ENCODE measurements at places on chromosomes 6 and 20.

DNA sequence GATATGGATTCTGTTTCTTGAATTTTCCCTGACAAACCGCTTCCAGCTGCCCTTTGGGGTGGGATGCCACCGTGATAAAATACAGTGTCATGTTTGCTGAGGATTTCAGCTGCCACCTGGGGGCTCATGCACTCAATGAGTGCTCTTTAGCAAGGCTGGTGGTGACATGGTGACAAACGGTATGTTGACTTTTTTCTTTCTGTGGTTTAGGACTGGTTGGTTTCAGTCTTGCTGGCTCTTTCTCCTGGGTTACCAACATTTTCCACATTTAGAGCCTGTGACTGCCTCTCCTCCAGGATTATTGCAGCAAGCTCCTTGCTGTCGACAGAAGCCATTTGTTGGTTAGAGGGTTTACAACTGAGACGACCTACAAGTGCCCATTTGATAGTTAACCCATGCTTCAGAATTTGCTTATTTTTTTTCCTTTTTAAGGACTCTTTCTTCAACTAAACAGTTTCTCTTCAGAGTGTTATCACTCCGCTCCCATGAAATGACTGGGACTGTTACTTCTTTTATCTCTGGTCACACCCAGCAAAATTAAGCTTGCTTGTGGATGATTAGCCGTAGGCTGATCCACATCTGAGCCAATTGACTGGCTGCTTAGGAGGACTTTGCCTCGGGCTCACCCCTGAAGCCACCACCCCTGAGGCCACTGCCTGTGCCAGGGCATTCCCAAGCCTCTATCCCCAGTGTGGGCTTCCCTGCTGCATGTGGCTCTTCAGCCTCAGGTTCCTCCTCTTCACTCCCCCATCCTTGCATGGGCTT is 48.4 kb upstream of the CDYL start:
- DNase-seq: no peak

DNA sequence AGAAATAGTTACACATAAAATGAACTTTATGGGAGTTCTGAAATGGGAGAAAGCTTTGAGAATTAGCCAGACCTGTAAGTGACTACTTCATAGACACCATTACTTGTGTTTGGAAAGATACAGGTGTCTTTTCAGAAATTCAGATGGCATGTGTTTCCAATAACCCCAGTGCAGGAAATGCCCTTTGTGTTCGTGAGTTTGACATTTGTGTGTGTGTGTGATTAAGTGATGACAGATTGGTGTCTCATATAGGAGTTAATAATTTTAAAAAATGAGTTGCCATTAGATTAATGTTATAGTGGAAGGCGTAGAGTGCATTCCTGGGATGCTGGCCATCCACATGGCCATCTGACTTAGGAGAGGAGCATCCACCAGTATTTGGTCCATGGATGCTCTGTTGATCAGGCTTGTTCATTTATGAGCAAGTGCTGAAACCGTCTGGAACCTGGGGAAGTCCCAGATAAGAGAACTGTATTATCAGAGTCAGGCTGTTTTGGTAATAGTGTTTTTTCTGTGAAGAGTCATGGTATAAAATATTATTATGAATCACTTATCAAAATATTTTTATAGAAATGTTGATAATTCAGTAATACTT is 3.1 kb downstream of the STK4 start:
- DNase-seq: peak; percentile 20

GRCh38 chr20:11217326-11218172 is 543.8 kb upstream of the JAG1 start:
- DNase-seq: no peak

- DNase-seq: peak; percentile 78
These were observed 2.8 kb upstream of the RNASET2 start for GRCh38 chr6:166958926-166959861.

DNA sequence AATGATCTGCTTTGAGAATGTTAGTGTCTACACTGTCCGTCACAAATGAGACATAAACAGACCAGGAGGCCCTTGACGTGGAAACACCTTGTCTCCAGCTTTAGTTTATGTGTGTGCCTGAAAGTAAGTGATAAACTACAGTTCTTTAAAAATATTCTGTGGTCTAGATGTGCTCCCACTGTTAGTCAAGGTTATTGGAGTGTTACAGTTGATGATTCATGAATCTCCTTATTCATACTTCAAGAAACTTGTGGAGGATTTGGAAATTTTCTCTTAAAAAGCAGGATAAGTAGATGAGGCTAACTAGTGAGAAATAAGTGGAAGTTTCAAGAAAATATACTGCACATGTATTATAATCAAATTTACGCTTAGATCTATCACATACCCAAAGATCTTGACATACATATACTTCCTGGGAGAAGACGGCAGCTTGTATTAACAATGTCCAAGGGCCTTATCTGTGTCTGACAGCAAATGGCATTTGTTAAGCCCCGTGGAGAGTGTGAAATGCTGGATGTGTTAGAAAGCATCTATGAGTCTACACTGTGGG is 90.5 kb upstream of the MBOAT1 start:
- no peak for DNase-seq

- peak; percentile 48 for DNase-seq
These were observed 125.2 kb downstream of the HIVEP2 start for GRCh38 chr6:142819603-142820337.

- DNase-seq: no peak
These were observed 6.6 kb upstream of the ELOVL2 start for GRCh38 chr6:11050731-11051130.

- no peak for DNase-seq
These were observed 46.4 kb downstream of the SPATA2 start for GRCh38 chr20:49868964-49869363.

DNA sequence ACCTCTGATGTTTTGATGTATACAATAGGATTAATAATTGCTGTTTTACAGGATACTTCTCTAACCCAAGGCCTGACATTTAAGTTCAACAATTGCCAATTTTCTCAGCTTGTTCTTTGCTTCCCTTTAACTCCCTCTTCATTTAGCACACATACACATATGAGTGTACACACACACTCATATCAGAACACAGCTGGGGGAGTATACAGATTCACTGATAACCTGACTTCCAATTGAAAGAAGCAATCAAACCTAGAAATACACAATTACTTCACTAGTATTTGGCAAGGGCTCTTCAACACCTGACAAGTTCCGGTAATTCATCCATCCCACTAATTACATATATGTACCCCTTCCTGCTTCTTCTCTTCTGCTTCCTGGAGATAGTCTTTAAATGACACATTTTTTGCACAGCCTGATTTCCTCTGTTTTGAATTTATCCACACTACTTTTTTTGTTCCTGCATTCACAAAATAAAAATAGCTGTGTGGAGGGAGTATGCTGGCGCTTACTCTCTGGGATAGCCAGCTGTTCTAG is 11.2 kb downstream of the UST start:
- no peak for DNase-seq

- DNase-seq: no peak
These were observed 23.3 kb upstream of the ARFGEF2 start for GRCh38 chr20:48898210-48898609.

- DNase-seq: no peak
These were observed 503.9 kb upstream of the EYS start for GRCh38 chr6:66210964-66211363.

- DNase-seq: no peak
These were observed 21.8 kb downstream of the ITPR3 start for GRCh38 chr6:33642897-33643296.

DNA sequence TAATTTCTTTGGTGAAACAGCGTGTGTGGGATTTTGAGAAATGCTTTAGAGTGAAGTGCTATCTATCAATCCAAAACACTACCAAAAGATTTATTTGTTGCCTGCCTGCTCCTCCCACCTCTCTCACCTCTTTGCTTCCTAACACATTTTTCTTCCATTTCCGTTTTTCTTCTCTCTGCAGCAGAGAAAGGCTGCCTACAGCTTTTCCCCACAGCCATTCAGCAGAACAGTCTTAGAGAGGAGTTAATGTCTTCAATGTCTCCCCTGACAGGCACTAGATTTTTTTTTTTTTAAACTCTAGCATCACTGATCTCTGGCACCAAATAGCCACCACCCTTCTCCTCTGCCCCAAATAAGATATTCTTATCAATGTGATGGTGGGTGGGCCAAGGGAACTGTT is 327.8 kb upstream of the MAN1A1 start:
- no peak for DNase-seq

DNA sequence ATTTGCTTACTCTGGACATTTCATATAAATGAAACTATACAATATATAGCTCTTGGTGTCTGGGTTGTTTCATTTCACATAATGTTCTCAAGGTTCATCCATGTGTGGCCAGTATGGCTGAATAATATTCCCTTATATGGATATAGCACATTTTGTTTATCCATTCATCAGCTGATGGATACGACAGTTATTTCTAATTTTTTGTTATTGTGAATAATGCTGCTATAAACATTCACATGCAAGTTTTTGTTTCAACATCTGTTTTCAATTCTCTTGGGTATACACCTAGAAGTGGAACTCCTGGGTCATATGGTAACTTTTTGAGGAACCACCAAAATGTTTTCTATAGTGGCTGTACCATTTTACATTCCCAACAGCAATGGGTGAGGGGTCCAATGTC is 101.1 kb downstream of the CDK19 start:
- DNase-seq: no peak

- peak; percentile 4 for DNase-seq
These were observed 1.1 kb downstream of the SPTLC3 start for GRCh38 chr20:13009682-13010406.

GRCh38 chr6:78199044-78199443 is 546.2 kb downstream of the MEI4 start:
- DNase-seq: no peak

- no peak for DNase-seq
These were observed 14.8 kb downstream of the MARCKS start for GRCh38 chr6:113871975-113872374.

Data from central memory CD4-positive, alpha-beta T cell (primary cell).